Kidney (tissue), 22 donors: ENCODE measurements at places on chromosomes 11 and 22. TPM values are rescaled to one million over a fixed set of nuclear protein-coding genes. Genes with fewer than 3 reads are reported as not detected.

DNA sequence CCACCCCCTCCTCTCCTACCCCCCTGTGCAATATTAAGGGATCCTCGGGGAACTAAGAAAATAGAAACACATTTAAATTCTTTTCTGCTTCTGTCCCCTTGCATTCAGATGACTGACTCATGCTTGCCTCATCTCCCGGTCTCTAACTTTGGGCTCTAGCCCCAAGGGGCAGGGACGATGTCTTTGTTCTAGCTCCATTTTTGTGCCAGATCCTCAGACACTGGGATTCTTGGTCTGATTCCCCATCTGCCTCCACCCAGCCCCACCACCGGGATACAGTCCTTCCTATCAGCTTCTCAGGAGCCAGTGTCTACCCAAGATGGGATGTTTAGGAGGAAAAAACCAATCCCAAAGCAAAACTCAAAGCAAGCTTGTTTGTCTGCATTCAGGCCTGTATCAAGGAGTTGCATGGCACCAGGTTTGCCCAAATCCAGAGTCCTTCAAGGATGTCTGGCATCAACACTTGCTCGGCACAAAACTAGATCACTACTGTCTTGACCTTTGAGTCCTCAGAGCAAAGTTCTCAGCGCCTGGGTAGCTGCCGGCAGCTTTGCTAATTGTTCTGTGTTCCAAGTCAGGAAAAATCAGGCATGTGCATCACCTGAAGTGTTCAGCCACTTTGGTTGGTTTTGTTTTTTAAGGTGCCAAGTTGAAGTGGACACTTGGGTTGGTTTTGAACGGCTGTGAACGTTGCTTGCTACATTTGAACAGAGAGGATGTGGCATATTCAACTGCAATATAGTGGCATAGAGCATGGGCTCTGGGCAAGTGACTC is 212.8 kb downstream of the DSCAML1 start:
- H3K27ac ChIP-seq, result no peak overlapping the region
- H3K4me1 ChIP-seq, result no peaks in the 10 kb centered on the region
- H3K4me3 ChIP-seq, result no peak overlapping the region
- H3K36me3 ChIP-seq, result no peaks in the 10 kb centered on the region
- H3K27me3 ChIP-seq, result no peaks in the 10 kb centered on the region

GRCh38 chr11:79419120-79419519 is 21.7 kb downstream of the TENM4 start:
- H3K27ac ChIP-seq, result no peak overlapping the region
- no peak for DNase-seq
- H3K36me3 ChIP-seq, result no peaks in the 10 kb centered on the region
- no peak overlapping the region for H3K4me3 ChIP-seq

- no peaks in the 10 kb centered on the region for H3K4me1 ChIP-seq
- no peak overlapping the region for H3K27ac ChIP-seq
- no peaks in the 10 kb centered on the region for H3K36me3 ChIP-seq
These were observed 22.7 kb downstream of the BTBD10 start for GRCh38 chr11:13440100-13440855.

DNA sequence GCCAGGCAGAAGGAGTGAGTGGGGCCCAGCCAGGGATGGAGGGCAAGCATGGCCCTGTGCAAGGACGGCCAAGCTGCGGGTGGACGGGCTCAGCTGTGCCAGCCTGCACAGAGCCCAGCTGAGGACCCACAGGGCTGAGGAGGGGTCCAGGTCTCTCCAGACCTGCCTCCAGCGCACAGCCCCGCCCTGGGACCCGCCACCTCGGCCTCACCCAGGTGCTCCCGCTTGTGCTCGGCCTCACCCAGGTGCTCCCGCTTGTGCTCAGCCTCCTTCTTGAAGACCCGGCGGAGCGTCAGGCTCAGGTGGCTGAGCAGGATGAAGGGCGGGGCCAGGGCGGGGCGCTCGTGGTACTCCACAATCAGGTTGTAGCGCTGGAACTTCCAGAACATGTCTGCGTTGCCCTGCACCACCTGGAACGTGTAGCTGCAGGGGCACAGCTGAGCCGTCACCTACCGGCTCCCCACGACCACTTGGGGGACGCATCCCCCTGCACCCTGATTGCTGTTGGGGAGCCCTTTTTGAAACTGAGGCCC is 6.4 kb downstream of the TSSC4 start:
- H3K4me3 ChIP-seq, result no peak overlapping the region
- H3K27me3 ChIP-seq, result no peaks in the 10 kb centered on the region
- H3K36me3 ChIP-seq, result peaks cover 10% of the 10 kb centered on the region
- DNase-seq, result no peak

DNA sequence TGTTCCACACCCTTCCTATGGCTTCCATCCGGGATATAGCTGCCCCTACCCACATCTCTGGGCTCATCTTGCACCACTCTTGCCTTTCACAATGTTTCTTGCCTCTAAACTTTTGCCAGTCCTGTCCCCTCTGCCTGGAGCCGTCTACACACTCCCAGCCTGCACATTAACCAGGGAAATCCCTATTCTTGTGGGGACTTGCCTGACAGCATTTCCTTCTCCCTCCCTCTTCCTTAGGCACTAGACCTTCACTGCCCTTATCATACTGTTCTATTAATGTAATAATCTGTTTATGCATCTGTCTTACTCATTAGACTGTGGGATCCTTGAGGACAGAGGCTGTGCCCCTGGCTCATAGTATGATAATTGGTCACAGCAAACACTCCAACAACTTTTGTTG is 5.8 kb upstream of the TTC12 start:
- no peaks in the 10 kb centered on the region for H3K4me1 ChIP-seq
- no peak overlapping the region for H3K27ac ChIP-seq
- no peak for DNase-seq

GRCh38 chr11:22555881-22556280 is 69.7 kb downstream of the FANCF start:
- no peaks in the 10 kb centered on the region for H3K27me3 ChIP-seq
- H3K4me3 ChIP-seq, result no peak overlapping the region
- H3K4me1 ChIP-seq, result no peaks in the 10 kb centered on the region
- H3K27ac ChIP-seq, result no peak overlapping the region
- no peak for DNase-seq

- peaks cover 13% of the 10 kb centered on the region for H3K36me3 ChIP-seq
- H3K4me1 ChIP-seq, result no peaks in the 10 kb centered on the region
- H3K4me3 ChIP-seq, result no peak overlapping the region
- H3K27ac ChIP-seq, result no peak overlapping the region
- H3K27me3 ChIP-seq, result no peaks in the 10 kb centered on the region
- DNase-seq, result no peak
These were observed 22.8 kb downstream of the TMEM184B start for GRCh38 chr22:38249803-38250642.

- H3K27ac ChIP-seq, result no peak overlapping the region
- H3K27me3 ChIP-seq, result no peaks in the 10 kb centered on the region
- no peaks in the 10 kb centered on the region for H3K4me1 ChIP-seq
- DNase-seq, result no peak
These were observed 64.6 kb downstream of the ARFGAP3 start for GRCh38 chr22:42792453-42792908.

DNA sequence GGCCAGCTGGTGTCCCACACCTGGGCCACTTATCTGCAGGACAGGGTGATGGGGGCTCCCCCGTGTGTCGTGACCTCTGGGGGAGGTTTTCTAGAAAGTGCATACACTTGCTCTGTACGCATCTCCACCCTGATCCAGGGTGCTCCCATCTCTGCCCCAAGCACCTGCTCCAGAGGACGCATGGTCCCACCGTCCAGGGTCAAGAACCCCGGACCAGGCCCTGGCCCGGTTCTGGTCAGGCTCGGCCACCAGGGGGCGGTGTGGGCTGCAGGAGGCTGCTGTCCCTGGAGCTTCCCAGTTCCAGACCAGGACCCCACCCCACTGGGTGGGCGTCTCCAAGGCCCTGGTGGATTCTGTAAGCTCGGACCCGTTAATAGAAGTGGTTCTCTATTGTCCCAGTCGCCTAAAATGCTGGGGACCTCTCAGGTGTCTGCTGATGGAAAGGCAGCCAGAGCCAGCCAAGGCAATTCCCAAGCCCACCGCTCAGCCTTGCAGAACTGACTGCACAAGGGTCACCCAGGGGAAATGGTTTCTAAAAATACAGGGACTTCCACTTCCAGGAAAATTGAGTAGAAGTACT is 34.7 kb upstream of the SEPTIN5 start:
- no peaks in the 10 kb centered on the region for H3K36me3 ChIP-seq
- H3K27me3 ChIP-seq, result no peaks in the 10 kb centered on the region
- no peak overlapping the region for H3K27ac ChIP-seq
- no peak for DNase-seq

DNA sequence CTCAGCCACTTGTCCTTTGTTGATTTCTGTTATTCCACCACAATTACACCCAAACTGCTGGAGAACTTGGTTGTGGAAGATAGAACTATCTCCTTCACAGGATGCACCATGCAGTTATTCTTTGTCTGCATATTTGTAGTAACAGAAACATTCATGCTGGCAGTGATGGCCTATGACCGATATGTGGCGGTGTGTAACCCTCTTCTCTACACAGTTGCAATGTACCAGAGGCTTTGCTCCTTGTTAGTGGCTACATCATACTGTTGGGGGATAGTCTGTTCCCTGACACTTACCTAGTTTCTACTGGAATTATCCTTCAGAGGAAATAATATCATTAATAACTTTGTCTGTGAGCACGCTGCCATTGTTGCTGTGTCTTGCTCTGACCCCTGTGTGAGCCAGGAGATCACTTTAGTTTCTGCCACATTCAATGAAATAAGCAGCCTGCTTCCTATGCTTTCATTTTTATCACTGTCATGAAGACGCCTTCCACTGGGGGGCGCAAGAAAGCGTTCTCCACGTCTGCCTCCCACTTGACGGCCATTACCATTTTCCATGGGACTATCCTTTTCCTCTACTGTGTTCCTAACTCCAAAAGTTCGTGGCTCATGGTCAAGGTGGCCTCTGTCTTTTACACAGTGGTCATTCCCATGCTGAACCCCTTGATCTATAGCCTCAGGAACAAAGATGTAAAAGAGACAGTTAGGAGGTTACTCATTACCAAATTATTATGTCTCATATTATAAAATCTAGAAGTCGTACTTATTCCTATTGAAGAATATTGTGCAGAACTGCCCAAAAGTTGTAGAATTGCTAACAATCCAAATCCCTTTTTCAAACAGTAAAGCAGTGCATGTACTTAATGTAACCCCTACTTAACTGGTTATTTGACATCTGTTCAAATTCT is 53.2 kb downstream of the OR4C6 start:
- H3K36me3 ChIP-seq, result no peaks in the 10 kb centered on the region
- no peak overlapping the region for H3K27ac ChIP-seq
- DNase-seq, result no peak
- H3K27me3 ChIP-seq, result no peaks in the 10 kb centered on the region
- H3K4me3 ChIP-seq, result no peak overlapping the region

DNA sequence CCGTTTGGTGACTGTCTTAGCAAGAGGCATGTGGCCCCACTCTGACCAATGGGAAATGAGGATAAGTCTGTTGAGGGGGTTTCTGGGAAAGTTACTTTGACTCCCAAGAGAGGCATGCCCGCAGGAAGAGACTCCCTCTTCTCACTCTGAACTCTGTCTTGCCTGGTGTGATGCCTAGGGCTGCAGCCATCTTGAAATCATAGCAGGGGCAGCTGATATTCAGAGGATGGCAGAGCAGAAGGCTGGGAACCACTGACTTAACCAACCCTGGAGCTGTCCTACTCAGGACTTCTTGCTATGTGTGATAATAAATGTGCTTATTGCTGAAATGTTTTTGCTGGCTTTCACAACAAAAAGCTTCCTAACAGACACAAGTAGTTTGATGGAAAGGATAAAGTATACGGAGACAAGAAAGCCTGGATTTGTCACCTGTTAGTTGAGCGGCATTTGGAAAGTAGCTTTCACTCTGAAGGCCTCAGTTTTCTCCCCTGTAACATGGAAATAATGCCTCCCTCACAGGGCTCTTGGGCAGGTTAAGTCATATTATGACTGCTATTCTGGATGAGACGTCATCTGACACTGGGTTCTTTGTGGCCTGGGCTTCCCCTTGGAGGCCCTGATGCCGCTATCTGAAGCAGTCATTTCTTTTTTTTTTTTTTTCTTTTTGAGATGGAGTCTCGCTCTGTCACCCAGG is 128.5 kb downstream of the CEP164 start:
- H3K27ac ChIP-seq, result no peak overlapping the region
- H3K4me1 ChIP-seq, result no peaks in the 10 kb centered on the region
- no peaks in the 10 kb centered on the region for H3K27me3 ChIP-seq
- H3K4me3 ChIP-seq, result no peak overlapping the region
- no peak for DNase-seq

DNA sequence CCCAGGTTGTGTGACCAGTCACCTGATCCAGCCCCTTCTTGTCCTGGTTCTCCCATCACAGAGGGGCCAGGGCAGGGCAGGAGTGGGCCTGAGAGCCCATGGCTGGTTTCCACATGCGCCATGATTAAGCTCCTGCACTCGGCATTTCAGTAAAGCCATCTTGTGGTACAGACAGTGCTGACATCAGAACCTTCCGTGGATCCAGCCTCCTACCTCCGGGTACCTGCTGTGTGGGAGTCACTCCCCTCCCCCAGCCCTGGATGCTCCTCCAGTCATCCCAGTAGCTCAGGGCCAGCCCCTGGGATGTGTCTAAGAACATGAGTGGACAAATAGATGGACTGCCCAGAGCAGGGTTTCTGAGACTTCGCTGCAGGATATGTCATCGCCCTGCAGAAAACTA is 22.1 kb upstream of the MGAT3 start:
- DNase-seq, result no peak
- H3K27ac ChIP-seq, result no peak overlapping the region
- H3K4me3 ChIP-seq, result no peak overlapping the region
- peaks cover 19% of the 10 kb centered on the region for H3K4me1 ChIP-seq
- peaks cover 4% of the 10 kb centered on the region for H3K36me3 ChIP-seq

DNA sequence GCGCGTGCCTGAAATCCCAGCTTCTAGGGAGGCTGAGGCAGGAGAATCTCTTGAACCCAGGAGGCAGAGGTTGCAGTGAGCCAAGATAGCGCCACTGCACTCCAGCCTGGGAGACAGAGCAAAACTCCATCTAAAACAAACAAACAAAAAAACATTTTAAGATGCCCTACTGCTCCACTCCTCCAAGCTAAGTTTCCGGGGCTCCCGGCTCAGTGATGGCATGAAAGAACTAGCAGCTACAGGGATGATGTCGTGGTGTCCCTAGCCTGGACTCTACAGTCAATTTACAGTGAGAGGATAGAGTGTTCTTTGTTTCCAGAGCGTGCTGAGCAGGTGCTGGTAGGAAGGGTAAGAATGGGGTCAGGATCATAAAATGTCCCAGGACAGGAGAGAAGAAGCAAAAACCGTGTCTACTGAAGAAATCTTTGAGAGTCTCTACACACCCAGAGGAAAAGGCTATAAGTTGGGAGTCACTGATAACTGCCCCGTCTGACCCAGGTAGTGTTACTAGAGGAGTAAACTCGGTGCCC is 1.2 kb upstream of the ZBTB3 start:
- peak; percentile 24 for DNase-seq
- no peak overlapping the region for H3K4me3 ChIP-seq
- H3K36me3 ChIP-seq, result peaks cover 10% of the 10 kb centered on the region
- no peaks in the 10 kb centered on the region for H3K4me1 ChIP-seq
- no peak overlapping the region for H3K27ac ChIP-seq

- H3K27me3 ChIP-seq, result no peaks in the 10 kb centered on the region
- H3K36me3 ChIP-seq, result no peaks in the 10 kb centered on the region
- DNase-seq, result no peak
- no peak overlapping the region for H3K4me3 ChIP-seq
- H3K4me1 ChIP-seq, result no peaks in the 10 kb centered on the region
- H3K27ac ChIP-seq, result no peak overlapping the region
These were observed 52.6 kb upstream of the NAV2 start for GRCh38 chr11:19660076-19660475.

- peaks cover 4% of the 10 kb centered on the region for H3K4me1 ChIP-seq
- no peaks in the 10 kb centered on the region for H3K27me3 ChIP-seq
- H3K27ac ChIP-seq, result peak overlapping the region; percentile 88
- H3K36me3 ChIP-seq, result no peaks in the 10 kb centered on the region
These were observed 70.6 kb upstream of the EP300 start for GRCh38 chr22:41021613-41022454.

The SORL1 gene
- 74.2 TPM for total RNA-seq

The PLEKHB1 gene
- total RNA-seq, result 21.0 TPM

The TYR gene
- not detected for total RNA-seq

The WBP2NL gene
- 2.5 TPM for total RNA-seq

The HBB gene
- total RNA-seq, result 59.9 TPM

The TSSK2 gene
- not detected for total RNA-seq

The PPP2R5B gene
- total RNA-seq, result 21.2 TPM
